Endothelial cell of umbilical vein (primary cell): ENCODE measurements at places on chromosomes 11 and 22. TPM values are rescaled to one million over a fixed set of nuclear protein-coding genes. Genes with fewer than 3 reads are reported as not detected.

- peak; percentile 8 for DNase-seq
Measured at GRCh38 chr11:57323167-57323854, 1.4 kb downstream of the TNKS1BP1 start.

DNA sequence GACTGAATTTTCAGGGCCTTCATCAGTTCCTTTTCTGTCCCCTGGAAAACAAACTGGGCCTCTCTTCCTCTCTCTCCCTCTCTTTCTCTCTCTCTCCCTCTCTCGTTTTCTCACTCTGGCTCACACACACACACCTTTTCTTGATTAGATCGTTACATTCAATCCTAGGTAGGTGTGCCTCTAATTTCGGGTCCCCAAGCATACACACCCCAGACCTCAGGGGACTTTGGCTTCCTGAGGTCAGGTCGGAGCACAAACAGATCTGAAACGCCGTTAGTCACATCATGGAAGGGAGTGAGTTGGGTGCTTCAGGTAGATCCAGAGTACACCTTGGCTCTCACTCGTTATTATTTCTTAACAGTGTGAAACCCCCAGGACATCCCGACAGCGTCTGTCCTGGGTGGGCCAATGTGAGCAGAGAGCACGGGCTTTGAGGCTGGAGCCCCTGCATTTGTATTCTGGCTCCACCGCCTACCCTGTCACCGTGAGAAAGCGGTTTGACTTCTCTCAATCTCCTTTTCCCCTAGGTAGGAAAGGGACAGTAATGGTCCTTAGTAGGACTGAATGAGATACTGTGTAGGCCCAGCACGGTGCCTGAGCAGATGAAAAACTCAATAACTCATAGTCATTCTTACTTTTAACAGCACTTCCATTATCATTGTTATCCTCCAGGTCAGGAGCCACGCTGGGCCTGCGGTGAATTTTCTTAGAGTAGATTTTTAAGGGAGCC, 37.3 kb upstream of the POU2AF1 start:
- no peak for DNase-seq

DNA sequence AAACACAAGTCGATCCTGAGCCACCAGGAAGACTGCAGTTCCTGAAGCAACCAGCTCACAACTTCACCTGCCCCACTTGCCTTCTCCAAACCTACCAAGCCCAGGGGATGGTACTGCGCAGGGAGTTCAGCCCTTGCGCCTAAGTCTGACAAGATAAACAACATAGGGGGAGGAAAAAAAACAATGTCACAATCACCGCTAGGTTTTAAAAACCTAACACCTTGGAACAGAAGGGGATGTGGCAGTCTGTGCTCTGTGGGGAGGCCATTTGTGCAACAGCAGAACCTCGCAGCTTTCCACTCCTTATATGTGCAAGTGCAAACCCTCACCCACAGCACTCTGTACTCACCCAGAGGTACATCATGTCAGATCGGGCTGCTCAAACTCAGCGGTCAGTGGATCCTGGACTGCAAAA, 134.2 kb downstream of the RBFOX2 start:
- DNase-seq, result no peak

DNA sequence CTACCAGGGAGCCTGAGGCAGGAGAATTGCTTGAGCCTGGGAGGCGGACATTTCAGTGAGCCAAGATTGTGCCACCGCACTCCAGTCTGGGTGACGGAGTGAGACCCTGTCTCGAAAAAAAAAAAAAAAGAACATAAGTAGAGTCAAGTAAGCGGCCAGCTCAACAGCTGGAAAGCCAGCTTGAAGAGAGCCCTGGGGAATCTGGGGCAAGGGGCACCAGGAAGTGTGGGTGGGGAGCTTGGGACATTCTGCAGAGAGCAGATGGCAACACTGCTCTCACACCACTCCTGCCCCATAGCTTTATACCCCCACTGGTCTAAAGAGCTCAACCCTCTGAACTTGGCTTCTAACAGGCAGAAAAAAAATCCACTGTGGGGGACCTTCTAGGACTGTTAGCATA, 505.6 kb downstream of the BUD13 start:
- no peak for DNase-seq

DNA sequence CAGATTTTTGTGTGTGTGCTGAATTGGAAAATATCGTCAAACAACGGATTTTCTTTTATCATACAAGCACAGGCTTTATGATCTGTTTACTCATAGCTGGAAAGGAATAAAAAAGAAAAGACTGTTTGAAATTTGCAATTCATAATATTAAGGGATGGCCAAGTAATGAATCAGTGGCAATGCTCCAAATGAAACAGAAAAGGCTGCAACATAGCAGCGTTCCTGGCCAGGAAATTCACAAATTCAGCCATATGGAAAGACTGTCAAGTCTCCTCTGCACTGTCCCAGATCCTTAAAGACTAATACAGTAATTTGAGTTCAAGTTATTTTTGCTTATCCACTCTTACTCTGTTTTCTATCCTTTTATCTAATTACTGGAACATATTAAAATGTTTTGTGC, 98.2 kb downstream of the MSANTD4 start:
- peak; percentile 53 for DNase-seq

DNA sequence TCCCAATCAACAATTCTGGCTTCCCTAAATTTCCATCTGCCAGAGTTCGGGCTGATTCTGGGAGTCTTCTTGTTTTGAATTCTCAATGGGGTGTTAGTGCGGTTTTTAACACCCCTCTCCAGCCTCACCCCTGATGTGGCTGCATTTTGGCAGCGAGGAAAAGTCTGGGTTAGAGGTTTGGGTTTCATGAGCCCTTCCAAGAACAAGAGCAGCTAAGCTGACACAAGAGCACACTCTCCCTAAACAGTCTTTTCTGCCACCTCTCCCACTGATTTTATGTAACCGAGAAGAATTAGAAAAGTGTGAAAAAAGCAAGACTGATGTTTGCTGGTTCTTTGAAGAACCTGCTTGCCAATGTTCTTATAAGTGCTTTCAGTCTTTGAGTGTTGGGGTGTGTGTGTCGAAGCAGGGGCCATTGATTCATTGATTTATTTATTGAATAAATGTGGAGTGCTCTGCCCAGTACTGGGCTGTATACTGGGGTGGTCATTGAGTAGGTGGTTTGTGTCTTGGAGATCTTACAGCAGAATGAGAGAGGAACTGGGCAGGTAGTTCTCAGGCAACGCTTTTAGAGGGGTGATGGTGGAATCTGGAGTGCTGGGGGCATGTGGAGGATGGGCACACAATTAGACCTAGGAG, 101.5 kb downstream of the TRAF6 start:
- no peak for DNase-seq

DNA sequence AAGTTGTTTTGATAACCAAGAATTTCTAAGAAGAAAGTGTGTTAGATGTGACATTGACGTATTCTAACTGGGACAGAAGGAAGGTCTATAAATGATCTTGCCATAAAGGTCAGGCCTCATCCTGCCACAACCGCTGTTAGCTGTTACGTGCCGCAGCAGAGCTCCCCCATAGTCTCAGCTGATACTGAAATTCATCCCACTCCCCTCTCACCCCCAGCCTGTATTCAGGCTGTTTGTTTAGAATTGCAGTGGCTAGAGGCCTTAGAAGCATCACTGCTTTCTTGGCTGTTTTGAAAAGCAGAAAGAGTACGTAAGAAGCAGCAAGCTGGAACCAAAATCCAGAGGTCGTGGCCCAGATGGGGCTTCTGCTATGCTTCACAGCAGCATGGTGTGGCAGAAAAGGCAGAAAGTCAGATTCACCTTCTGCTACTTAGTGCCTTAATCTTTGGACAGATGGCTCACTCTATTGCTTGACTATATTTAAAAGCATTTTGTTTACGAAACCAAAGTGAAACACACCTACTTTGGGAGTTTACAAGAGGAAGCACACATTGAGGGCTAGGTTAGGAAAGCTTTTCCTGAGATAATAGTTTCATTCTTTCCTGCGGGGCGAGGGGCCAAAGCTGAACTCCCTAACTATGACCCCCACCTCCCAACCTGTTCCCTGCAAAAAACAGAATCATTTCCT, 950 bp upstream of the LAYN start:
- no peak for DNase-seq

GRCh38 chr11:1807264-1807995, 27.4 kb upstream of the SYT8 start:
- no peak for DNase-seq

DNA sequence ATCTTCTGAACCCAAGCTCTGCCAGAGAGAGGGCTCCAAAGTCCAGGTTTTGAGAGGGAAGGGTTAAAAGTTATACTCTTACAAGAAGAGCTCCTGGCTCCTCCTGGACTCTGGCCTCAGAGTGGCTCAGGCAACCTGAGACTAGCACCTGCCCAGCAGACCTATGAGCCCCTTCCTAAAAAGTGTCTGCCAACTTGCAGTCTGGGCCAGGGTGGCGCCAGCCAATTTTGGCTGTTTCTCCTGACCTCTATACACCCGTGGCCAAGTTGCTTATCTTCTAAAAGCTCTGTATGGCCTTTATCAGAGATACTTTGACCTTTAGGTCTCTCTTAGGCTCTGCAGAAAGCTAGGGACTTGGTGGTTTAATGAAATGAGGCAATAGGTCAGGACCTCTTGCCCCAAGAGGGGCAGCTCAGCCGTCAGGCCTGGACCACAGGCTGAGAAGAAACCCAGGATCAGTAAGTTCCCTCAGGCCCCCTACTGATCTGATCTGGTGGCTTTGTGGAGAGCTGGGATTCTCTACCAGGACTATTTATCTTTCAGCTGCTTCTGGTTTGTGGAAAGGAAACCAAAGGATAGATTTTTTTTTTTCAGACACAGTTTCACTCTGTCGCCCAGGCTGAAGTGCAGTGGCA, 10.3 kb upstream of the UCP3 start:
- DNase-seq, result no peak

GRCh38 chr22:25119609-25120008, 80.0 kb upstream of the CRYBB3 start:
- DNase-seq, result no peak

DNA sequence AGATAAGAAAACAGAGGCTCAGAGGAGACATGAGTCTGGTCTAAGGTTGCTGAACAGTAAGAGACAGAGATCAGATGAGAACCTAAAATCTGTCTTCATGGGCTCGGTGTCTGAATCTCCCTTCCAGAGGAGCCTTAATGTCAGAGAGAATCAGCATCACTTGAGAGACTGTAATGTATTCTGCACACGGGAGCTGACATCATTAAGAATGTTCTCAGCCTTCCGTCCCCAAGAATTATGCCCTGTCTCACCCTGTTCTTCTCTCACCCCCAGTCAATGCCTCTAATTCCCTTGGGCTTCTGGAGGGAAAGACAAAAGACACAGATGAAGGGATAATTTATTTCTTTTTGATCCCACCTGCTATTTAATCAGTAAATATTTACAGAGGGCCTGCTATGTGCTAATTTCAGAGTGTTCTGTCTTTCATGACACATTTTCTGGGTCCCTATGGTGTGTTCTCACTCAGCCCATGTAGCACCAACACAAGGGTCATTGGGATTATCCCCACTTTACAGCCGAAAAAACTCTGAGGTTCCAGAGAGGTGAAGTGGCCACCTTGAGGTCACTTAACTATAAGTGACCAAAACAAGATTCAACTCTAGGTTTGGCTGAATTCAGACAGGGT, 61.8 kb downstream of the CD82 start:
- no peak for DNase-seq

DNA sequence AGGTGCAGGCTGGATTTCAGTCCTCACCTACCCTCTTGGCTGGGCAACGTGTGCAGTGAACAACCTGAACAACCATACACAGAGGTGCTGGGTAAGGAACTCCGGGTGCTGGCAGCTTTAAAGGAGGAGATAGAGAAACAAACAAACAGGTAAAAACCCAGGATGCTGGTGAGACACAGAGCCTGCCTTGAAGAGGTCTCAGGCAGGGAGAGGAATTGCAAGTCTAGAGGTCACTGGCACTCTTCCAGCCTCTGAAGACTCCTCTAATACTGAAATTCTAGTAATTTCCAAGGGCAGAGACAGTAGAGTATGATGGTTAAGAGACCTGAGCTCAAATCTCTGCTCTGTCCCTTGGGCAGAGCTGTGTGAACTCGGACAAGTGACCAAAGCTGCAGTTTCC, 192.5 kb downstream of the CEP164 start:
- no peak for DNase-seq

- peak; percentile 89 for DNase-seq
Measured at GRCh38 chr22:24305260-24305692, 34.6 kb downstream of the SPECC1L start.

DNA sequence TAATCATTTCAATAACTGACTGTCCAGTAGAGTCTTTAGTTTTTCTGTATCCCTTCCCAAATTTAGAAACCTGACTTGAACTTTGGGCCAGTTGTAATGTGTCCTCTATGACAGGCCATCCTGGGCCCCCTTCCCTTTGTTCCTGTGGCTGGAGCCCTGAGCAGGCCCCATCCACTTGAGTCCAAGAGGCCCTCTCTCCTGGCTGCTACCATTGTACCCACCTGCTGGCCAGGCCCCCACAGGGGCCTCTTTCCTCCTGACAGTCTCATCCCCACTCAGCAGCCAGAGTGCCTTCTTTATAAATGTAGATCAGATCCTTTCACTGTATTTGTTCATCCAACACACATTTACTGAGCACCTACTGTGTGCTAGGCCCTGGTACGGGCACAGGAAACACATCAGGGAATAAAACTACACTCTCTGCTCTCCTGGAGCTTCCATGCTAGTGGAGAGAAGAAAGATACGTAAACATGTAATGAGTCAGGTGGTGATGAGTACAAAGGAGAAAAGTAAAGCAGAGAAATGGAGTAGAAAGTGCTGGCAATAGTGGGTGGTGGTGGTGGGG, 2.7 kb upstream of the LRP5 start:
- DNase-seq, result no peak

- DNase-seq, result peak; percentile 51
Measured at GRCh38 chr22:42648368-42649245, 585 bp downstream of the CYB5R3 start.

- peak; percentile 81 for DNase-seq
Measured at GRCh38 chr22:32473388-32473952, 1.1 kb upstream of the FBXO7 start.

- peak; percentile 37 for DNase-seq
Measured at GRCh38 chr11:92886243-92886905, 83.1 kb upstream of the MTNR1B start.

DNA sequence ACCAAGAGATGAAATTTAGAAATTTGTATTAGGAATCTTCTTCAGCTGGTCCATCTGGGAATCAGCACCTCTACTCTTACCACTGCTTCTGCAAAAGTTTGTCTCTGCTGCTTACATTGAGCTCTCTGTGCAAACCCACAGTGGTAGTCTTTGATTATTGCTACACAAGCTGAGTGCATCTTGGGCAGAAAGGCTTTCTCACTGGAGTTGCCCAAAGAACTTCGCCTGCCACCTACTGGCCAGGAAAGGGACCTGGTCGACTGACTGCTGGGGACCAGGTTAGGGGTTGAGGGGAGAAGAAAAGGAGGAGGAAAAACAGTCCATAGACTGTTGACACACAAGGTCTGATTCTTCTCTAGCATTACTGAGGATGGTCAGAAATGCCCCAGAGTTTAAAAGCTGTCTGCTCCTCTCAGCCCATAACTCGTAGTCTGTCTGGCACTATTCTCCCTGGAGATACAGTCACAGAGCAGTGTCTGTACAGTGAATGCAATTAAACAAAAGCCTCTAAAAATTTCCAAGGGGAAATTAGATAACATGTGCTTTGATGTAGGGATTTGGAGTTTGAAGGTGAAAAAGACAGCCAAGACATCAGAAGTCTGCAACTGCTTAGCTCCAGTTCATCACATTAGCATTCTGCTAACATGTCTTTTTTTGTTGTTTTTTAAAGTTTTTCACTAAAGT, 215.0 kb upstream of the CTSC start:
- DNase-seq, result no peak

Gene PIH1D2
- 1.3 and 1.8 TPM in 2 replicates for total RNA-seq

Gene TRIM29
- not detected in 2 replicates for total RNA-seq

Gene PPFIBP2
- total RNA-seq, result 1.3 and 2.6 TPM in 2 replicates

Gene RGL4
- total RNA-seq, result not detected in 2 replicates

Gene PDGFD
- 13.1 and 14.1 TPM in 2 replicates for total RNA-seq
